ENCODE measurements at places on chromosomes 6 and 20. TPM values are rescaled to one million over a fixed set of nuclear protein-coding genes. Genes with fewer than 3 reads are reported as not detected.

DNA sequence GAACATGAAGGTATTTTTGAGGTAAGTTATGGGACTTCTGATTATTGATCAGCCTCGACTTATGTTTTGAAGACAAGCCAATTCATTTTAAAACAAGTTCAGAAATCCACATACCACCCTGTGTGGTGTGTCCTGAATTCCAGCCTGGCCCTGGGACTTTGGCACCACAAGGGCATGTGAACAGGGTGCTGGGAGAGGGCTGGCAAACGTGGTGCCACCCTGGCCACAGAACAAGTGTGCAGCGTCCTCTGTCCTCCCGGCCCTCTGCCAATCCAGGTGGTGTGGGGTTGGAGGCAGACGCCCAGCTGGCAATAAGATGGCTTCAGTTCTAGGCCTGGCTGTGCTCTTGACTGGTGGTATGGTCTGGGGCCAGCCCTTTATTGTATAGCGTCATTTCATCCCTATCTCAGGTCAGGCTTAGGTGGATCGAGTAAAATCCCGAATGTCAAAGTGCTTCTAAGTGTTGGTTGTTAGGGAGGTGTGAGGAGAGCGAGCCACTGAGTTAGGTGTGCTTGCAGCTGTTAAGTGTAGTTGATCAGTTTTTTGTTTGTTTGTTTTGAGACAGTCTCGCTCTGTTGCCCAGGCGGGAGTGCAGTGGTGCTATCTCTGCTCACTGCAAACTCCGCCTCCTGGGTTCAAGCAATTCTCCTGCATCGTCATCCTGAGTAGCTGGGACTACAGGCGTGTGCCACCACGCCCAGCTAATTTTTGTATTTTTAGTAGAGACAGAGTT lies 84.2 kb downstream of the RNF144B start:
- peak overlapping the region; percentile 77 for H3K27ac ChIP-seq
- H3K27me3 ChIP-seq, result no peaks in the 10 kb centered on the region
- peaks cover 43% of the 10 kb centered on the region for H3K4me1 ChIP-seq
- H3K4me3 ChIP-seq, result no peak overlapping the region
- DNase-seq, result no peak

DNA sequence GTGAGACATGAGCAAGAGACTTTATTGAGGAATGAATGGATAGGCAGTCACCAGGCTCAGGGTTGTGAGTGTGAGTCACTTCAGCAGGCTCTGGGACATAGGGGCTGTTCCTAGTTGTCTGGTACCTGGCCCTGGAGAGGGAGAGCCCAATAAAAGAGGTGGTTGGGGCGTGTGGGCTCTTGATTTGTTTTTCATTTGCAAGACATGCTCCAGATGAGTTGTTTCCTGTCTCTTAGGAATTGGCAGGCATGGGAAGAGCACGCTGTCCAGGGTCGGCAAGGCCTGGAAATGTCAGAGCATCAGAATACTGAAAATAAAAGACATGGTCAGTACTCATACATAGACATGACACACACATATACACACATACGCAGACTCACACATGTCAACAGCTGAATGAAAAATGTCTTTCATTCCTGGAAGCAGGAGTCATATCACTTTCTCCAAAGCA lies 166.3 kb upstream of the SULF2 start:
- no peak overlapping the region for H3K27ac ChIP-seq
- no peak for DNase-seq
- H3K4me1 ChIP-seq, result no peaks in the 10 kb centered on the region
- no peak overlapping the region for H3K4me3 ChIP-seq
- H3K27me3 ChIP-seq, result no peaks in the 10 kb centered on the region

- no peak for DNase-seq
- no peak overlapping the region for H3K4me3 ChIP-seq
- no peaks in the 10 kb centered on the region for H3K4me1 ChIP-seq
- no peak overlapping the region for H3K27ac ChIP-seq
- H3K36me3 ChIP-seq, result no peaks in the 10 kb centered on the region
Observed at GRCh38 chr20:9672981-9673380, 158.6 kb downstream of the LAMP5 start.

DNA sequence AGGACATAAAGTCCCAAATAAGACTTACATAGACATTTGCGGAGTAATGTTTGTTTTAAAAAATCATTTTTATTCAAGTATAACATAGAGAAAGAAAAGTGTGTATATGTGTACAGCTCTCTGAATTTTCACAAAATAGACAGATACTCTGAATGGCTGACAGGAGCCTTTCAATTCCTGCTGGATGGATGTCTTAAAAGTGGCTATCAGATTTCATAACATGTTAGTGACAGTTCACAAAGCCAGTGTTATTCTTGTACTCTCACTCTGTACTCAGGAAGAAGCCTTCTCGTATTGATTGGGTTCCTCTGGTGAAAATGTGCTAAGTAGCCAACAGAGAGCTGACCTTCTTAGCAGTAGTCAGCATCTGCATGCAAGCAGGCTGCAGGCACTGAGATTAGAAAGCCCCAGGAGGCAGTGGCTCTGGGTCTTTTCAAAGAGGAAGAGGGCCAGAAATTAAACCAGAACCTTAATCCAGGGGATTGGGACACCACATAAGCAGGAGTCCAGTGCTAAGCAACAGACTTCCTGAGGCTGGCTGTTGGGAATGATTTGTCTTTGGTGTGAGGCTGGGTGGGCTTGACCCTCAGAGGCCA lies 19.7 kb downstream of the SLC17A4 start:
- no peaks in the 10 kb centered on the region for H3K27me3 ChIP-seq
- H3K4me3 ChIP-seq, result no peak overlapping the region
- H3K4me1 ChIP-seq, result no peaks in the 10 kb centered on the region
- H3K36me3 ChIP-seq, result peaks cover 17% of the 10 kb centered on the region

The RIMS4 gene
- total RNA-seq, result not detected

Data from liver (tissue), 10 donors.